H1 (cell line): ENCODE measurements at places on chromosomes 16 and 17. TPM values are rescaled to one million over a fixed set of nuclear protein-coding genes. Genes with fewer than 3 reads are reported as not detected.

Gene CCL17
- not detected in 2 replicates for polyA plus RNA-seq

Gene CHAD
- 0.03 and 0.06 TPM in 2 replicates for polyA plus RNA-seq

- no peak for DNase-seq
These were observed 333.7 kb downstream of the SEC14L1 start for GRCh38 chr17:77474292-77474988.

DNA sequence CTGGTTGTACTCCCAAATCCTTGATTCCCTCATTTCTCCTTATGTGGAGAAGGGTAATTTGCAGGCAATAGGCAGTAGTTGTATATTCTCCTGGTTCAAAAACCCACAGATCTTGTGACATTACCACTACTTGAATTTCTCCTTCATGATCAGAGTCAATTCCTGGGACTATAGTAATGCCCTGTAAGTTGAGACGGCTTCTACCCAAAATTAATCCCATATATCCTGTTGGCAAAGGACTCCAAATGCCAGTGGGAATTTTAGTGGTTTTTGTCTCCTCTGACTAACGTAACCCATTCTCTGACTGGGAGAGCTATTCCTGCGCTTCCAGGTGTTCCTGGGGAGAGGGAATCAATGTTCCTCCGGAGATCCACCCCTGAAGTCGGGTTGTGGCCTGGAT is 11.6 kb upstream of the ZNF689 start:
- DNase-seq: no peak

- DNase-seq: no peak
These were observed 77.1 kb upstream of the SALL1 start for GRCh38 chr16:51228097-51228659.
